Dorsolateral prefrontal cortex (tissue), 122 donors: ENCODE measurements at places on chromosomes 2 and 18.
A peak's percentile ranks its signal among the peaks of the same experiment; 100 is the strongest.

- no peak for DNase-seq
Observed at GRCh38 chr18:45335282-45336043, 279.8 kb upstream of the SLC14A2 start.

DNA sequence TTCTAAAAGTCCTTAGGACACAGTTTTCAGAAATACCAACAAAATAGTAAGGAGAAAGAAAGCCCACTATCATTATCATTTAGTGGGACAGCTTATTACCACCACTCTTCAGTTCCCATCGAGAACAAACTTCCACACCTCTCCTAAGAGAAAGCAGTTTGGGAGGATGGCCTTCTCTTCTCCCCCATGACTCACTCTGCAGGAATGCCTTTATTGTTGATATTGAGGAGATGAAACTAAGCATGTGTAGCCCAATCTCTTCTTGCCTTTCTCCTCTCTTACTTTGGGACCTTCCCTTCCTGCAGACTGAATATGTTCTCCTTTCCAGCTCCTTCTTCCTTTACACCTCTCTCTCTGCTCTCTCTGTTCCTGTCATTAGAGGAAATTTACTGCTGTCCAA, 30.0 kb upstream of the ERMN start:
- no peak for DNase-seq

DNA sequence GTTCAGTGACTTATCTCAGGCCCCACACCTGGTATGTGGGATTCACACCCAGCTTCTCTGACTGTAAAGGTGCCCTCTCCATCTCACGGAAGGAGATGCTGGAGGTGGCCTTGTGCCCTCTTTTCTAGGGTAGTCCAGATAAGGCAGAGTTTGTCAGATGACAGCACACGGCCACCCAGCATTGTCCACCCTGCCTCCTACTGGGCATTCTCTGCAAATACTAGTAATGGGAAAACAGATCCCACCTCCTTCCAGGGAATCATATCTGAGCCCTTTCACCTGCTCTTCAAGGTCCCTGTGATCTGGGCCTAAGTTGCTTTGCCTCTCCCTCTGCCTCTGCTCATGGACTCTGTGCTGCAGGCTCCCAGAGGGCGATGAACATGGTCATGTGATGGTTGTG, 214.7 kb downstream of the CLIP4 start:
- no peak for DNase-seq

GRCh38 chr2:105110295-105110829, 72.5 kb downstream of the MRPS9 start:
- no peak for DNase-seq

DNA sequence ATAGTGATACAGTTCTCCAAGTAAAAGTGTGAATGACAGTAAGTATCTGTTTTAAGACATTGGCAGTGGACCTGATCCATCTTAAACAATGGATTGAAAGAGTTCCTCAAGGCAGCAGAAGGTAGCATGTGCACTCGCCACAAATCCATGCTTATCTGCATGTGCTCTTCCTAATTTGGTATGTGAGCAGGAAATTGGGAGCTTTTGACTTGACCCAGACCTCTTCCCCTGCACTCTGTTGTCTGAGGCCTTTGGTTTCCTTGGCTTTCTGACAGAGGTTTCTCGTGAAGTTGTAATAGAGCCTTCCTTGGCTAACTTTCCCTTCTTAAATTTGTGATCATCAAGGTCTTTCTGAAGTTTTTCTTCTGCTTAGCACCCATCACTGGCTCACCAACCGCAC, 114.1 kb downstream of the WDSUB1 start:
- DNase-seq, result no peak

GRCh38 chr18:48136051-48136826, 205.8 kb upstream of the SMAD2 start:
- no peak for DNase-seq

- no peak for DNase-seq
Observed at GRCh38 chr2:113219889-113220641, 46.3 kb downstream of the PSD4 start.

DNA sequence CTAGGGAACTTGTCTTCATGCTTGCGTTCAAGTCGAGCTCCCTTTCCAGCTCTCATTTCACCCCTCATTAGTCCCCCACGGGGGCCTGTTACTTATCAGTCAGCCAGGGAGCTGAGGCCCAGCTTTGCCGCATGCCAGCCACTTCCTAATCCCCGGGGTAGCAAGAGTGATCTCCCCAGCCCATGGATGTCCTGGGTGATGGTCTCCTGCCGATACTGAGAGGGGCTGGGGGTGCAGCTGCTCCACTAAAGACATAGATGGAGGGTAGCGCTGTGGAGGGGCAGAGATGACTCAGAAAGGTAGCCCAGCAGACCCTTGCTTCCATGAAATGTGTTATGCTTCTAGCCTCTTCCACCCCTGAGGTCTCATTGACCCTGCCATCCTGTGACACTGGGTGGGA, 314.0 kb upstream of the EPAS1 start:
- DNase-seq, result no peak

GRCh38 chr2:46767706-46768105, 147.9 kb downstream of the MCFD2 start:
- no peak for DNase-seq

- no peak for DNase-seq
Observed at GRCh38 chr2:18848646-18849045, 259.3 kb upstream of the NT5C1B start.

GRCh38 chr2:72127401-72128058, 20.1 kb downstream of the CYP26B1 start:
- no peak for DNase-seq

DNA sequence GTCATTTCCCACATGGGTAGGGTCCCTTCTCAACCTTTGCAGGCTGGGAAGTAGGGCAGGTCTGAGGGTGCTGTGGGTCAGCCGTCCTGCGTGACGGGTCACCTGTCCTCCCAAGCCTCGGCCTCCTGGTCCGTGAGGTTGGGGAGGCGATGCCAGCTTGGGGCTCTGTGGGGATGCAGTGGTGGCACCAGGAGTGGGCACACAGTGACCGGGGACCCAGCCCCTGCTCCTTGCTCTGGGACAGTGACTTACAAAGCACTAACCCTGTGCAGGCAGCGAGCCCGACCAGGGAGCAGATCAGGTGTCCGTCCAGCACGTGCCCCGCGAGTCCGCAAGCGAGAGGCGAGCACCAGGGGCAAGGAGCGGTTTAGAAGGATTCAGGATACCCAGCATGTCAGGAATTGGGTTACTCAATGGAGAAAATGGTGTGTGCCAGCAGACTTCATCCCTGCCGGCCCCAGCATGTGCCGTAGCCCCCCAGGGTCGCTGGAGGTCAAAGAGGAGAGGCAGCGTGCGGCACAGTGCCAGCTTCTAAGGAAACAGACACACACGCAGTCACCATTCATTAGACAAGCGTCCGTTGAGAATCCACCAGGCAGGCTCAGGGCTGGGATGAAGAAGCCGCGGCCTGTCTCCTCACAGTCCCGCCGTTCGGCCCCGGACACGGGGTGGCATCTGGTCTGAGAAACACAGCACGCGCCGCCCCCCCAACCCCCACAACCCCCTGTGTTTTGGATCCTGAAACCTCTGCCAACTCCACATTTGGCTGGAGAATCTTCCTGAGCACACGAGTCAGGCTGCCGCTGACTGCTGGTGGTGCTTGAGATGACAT, 11.7 kb downstream of the COLEC11 start:
- DNase-seq, result no peak

DNA sequence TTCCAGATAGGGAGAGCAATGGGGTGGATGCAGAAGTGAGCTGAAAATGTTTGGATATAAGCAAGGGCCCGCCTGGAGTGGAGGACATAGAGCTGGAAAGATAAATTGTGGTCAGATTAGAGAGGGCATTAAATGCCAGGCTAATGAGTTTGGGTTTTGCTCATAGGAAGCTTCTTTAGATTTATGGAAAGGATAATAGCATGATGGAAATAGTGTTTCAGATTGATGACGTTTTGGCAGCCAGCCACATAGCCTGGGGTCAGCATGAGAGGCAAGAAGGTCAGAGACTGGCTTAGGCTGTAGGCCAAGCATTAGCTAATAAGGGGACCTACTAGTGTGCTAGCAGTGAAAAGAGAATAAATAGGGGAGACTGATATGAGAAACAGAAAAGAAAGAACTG, 321.6 kb downstream of the STK39 start:
- no peak for DNase-seq

- DNase-seq, result no peak
Observed at GRCh38 chr2:39007875-39008504, 112.9 kb downstream of the SOS1 start.

DNA sequence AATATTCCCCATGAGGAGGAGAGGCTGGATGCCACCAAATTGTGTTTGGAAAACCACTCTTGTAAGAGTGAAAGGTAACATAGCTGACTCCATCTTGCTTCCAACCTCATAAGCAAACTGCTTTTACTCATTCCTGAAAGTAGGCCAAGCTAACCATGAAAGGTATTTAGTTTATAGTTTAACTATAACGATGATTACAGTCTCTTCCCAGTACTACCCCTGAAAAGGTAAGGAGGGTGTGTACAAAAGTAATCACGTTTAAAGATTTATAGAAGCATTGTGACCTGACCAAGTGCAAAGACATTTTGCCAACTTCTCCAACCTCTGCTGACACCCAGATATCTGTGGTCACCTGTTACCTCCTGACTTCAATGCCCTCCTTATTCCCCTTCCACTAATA, 122.6 kb downstream of the CD8B2 start:
- DNase-seq, result no peak

GRCh38 chr2:58862244-58862643, 621.1 kb upstream of the FANCL start:
- no peak for DNase-seq

- DNase-seq, result peak; percentile 79
Observed at GRCh38 chr18:77366720-77367641, 117.3 kb downstream of the GALR1 start.

- DNase-seq, result no peak
Observed at GRCh38 chr2:224004105-224004695, 34.9 kb downstream of the SERPINE2 start.

DNA sequence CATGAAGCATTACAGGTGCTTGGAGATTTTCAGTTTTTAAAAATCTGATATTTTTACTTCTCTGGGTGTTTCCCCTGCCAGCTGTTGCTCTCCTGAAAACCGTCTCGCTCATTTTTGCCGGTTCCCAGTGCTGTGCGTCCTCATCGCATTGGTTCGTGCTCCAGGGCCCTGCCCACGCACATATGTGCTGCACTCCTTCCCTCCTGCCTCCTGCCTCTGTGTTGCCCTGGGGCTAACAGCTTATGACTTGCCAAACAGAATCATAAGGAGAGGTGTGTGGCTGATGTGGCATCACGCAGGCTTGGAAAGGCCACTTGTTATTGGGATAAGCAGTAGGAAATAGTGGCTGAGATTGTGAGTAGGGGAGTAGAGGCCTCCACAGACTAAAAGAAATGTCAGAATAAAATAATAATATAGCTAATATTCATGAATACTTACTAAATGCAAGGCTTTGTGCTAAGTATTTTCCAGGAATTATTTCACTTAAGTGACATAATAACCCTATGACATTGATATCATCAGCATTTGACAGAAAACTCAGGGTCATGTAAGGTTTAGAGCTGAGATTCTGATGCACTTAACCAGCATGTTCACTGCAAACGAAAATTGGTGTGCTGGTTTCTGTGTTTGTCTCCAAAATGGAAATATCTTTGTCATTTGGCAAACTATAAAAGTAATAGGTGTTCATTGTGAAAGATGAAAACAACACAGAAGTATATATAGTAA, 53.5 kb downstream of the SLC4A1AP start:
- DNase-seq, result peak; percentile 48

DNA sequence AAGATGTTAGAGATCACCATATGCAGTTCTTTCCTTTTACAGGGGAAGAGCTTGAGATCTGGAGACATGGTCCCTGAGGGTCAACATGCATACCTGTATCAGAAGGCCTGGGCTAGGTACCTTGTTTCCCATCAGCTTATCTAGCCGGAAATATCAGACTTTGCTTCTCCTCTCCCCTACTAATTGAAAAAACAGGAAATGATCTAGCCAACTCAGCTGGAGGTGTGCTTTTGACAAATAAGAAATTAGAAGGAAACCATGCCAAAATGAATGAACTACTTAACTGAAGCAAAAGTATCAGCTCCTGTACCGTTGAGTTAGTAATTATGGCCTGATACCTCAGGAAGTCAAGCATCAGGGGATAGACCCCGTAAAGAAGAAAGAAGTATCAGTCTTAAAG, 20.4 kb downstream of the PKP4 start:
- no peak for DNase-seq

DNA sequence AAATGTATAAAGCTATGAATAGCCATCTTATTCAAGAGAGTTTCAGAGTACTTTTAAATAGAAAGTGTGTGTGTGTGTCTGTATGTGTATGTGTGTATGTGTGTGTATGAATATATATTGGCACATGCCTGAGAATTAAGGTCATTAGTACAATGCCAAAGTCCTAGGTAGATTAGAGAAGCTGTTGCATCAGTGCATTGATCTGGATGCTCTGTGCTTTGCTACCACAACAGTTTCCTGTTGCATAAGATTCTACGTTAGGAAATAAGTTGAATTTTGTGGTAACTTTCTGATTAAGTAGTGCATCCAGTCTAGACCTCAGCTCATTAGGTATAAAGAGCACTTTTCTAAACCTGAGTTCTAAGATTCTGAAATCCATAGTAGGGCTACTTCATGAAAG, 1102.8 kb upstream of the KLHL29 start:
- DNase-seq, result no peak

GRCh38 chr18:59379772-59380522, 20.9 kb upstream of the LMAN1 start:
- DNase-seq, result no peak

GRCh38 chr2:47264686-47265085, 109.6 kb upstream of the STPG4 start:
- no peak for DNase-seq

DNA sequence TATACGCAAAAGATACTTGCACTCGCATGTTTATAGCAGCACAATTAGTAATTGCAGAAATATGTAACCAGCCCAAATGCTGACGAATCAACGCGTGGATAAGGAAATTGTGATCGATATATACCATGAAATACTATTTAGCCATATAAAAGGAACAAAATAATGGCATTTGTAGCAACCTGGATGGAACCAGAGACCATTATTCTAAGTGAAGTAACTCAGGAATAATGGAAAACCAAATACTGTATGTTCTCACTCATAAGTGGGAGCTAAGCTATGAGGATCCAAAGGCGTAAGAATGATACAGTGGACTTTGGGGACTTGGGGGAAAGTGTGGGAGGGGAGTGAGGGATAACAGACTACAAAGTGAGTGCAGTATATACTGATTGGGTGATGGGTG, 1008.0 kb upstream of the CRIM1 start:
- DNase-seq, result no peak

DNA sequence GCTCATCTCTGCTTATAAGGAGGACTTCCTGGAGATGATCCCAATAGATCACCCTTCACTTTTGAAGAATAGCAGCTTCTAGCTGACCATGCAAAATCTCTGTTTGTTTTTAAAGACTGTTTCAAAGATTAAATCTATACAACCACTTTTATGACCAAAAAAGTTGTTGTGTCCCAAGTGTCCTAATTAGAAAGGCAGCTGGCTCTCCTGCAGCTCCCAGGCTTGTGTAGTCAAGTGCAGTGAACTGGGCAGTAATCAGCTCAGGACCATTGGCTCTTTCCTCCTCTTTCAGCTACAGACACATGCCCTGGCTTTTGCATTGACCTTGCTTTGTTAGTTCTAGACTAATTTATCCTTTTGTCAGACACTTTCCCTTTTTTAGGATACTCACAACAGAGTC, 10.4 kb downstream of the ST8SIA3 start:
- DNase-seq, result no peak
